A549 treated with RU486 at 1 μM for 4 hours (cell line): ENCODE measurements at places on chromosomes 7 and 10. TPM values are rescaled to one million over a fixed set of nuclear protein-coding genes. Genes with fewer than 3 reads are reported as not detected.

TFEC gene
- 0.06 TPM in 1 of 5 replicates, not detected in the others for total RNA-seq

CTNNA3 gene
- not detected in 5 replicates for total RNA-seq

SFXN3 gene
- 39.7 to 48.0 TPM (median 42.5 TPM) in 5 replicates for total RNA-seq

PDZD7 gene
- 0.61 to 1.1 TPM (median 0.63 TPM) in 5 replicates for total RNA-seq

VCL gene
- total RNA-seq: 88.3 to 128 TPM (median 113 TPM) in 5 replicates

TSPAN13 gene
- total RNA-seq: 11.7 to 15.5 TPM (median 14.3 TPM) in 5 replicates

PDGFA gene
- 29.4 to 36.4 TPM (median 32.8 TPM) in 5 replicates for total RNA-seq

MMRN2 gene
- total RNA-seq: 0.79 to 1.2 TPM (median 1.00 TPM) in 5 replicates

GIMAP6 gene
- total RNA-seq: not detected in 5 replicates

FAM25G gene
- 0.88 to 1.1 TPM (median 0.95 TPM) in 3 of 5 replicates, not detected in the others for total RNA-seq

NME8 gene
- total RNA-seq: not detected in 5 replicates

TUBAL3 gene
- total RNA-seq: 0.13 to 0.48 TPM (median 0.29 TPM) in 5 replicates

ZP3 gene
- total RNA-seq: 14.4 to 21.7 TPM (median 19.4 TPM) in 5 replicates

HMX2 gene
- 0.10 to 0.22 TPM (median 0.15 TPM) in 3 of 5 replicates, not detected in the others for total RNA-seq

DOCK4 gene
- total RNA-seq: 2.5 to 6.0 TPM (median 5.4 TPM) in 5 replicates

TBXAS1 gene
- 9.6 to 12.9 TPM (median 11.4 TPM) in 5 replicates for total RNA-seq

IFIT1 gene
- total RNA-seq: 4.3 to 7.0 TPM (median 5.3 TPM) in 5 replicates

HABP2 gene
- 0.05 to 0.21 TPM (median 0.09 TPM) in 5 replicates for total RNA-seq

CRTAC1 gene
- 0.88 to 1.5 TPM (median 1.1 TPM) in 5 replicates for total RNA-seq

ANKIB1 gene
- total RNA-seq: 15.9 to 20.9 TPM (median 20.0 TPM) in 5 replicates

TAS2R41 gene
- not detected in 5 replicates for total RNA-seq

MSANTD7 gene
- 9.6 to 14.9 TPM (median 13.0 TPM) in 5 replicates for total RNA-seq

PITRM1 gene
- total RNA-seq: 80.9 to 89.6 TPM (median 84.1 TPM) in 5 replicates

NODAL gene
- total RNA-seq: not detected in 5 replicates

TEX36 gene
- not detected in 5 replicates for total RNA-seq

GBX1 gene
- 0.17 to 0.45 TPM in 2 of 5 replicates, not detected in the others for total RNA-seq

ITIH5 gene
- total RNA-seq: 0.03 to 0.13 TPM (median 0.08 TPM) in 3 of 5 replicates, not detected in the others

LYZL1 gene
- not detected in 5 replicates for total RNA-seq
